ENCODE measurements at places on chromosomes 4 and X.

GRCh38 chr4:115865736-115866135 is 752.3 kb upstream of the NDST4 start:
- DNase-seq: no peak

GRCh38 chrX:2264179-2265030 is 236.4 kb downstream of the DHRSX start:
- DNase-seq: no peak

DNA sequence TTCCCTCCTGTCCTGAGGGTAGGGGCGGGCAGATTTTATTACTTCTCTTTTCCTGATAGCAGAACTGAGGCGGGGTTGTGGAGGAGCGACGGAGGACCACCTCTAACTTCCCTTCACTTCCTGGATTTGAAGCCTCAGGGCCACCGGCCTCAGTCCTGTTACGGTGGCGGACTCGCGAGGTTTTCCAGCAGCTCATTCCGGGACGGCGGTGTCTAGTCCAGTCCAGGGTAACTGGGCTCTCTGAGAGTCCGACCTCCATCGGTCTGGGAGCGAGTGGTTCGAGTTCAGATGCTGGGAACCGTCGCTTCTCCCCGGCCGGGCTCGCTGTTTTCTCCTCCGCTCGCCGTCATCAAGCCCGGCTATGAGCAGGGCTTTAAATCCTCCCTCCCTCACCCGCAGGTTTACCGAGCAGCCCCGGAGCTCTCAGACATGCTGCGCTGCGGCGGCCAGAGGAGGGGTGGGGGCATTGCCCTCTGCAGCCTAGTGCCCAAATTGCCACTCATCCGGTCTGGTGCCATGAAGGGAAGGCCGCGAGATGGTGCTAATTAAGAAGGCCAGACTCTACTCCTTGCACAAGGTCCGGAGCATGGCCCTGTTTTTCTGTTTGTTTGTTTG is 23.3 kb downstream of the HAND2 start:
- no peak for DNase-seq

DNA sequence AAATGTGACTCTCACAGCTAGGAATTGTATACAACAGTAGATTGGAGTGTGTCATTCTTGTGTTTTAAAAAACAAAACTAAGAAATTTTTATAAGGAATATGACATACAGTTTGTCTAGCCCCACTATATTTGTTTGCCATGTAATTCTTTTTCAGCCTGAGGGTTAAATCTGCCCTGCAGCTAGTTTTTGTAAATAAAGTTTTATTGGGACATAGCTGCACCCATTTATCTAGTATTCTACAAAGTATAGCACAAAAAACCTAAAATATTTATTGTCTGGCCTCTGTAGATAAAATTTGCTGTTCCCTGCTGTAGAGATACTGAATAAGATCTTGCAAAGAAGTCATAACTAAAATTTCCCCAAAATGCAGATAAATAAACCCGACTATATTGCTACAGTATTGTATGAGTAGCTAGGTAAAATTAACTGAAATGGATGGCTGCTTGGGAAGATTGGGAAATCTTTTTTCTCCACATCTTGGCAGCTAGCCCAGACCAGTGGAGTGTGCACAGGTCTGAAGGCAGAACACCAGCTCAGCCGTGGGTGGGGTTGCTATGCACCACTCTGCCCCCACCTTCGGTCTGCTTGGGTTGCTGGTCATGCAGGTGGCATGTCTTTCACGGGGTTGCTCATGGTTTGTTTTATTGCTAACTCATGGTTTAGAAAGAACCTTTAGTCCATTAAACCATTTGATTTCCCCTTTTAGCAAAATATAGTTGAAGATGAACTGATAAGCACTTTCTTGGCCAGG is 127.9 kb downstream of the KLHL8 start:
- peak; percentile 84 for DNase-seq

DNA sequence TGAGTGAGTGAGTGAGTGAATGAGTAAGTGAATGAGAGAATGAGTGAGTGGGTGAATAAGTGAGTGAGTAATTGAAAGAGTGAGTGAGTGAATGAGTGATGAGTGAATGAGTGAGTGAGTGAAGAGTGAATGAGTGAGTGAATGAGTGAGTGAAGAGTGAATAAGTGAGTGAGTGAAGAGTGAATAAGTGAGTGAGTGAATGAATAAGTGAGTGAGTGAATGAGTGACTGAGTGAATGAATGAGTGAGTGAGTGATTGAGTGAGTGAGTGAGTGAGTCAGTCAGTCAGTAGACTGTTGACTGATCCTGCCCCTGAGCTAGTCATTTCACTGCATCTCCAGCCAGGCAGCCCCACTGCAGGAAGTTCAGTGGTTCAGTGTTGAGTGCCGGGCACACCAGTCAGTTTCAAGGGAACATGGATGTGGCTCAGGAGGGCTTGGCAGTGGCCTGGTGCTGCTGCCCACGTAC is 228.4 kb upstream of the PSAPL1 start:
- DNase-seq: no peak

- peak; percentile 11 for DNase-seq
Measured at GRCh38 chr4:3715061-3715854, 50.9 kb upstream of the ADRA2C start.

GRCh38 chrX:104117759-104118158 is 5.4 kb downstream of the ZCCHC18 start:
- DNase-seq: no peak

DNA sequence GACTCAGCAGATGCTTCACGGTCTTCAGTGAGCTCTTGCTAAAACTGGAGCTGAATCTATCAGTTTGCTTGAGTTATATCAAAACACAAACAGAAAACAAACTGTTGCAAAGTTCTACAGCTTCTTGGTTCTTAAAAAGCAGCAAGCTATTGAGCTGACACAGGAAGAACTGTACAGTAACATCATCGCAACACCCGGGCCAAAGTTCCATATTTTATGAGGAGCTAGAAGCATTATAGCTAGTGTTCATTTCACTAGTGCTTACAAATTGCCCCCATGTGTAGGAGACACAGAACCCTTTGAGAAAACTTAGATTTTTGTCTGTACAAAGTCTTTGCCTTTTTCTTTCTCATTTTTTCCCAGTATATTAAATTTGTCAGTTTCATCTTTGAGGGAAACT is 17.3 kb upstream of the CSTF2 start:
- DNase-seq: no peak

GRCh38 chr4:26104056-26104685 is 190.2 kb downstream of the SMIM20 start:
- no peak for DNase-seq

DNA sequence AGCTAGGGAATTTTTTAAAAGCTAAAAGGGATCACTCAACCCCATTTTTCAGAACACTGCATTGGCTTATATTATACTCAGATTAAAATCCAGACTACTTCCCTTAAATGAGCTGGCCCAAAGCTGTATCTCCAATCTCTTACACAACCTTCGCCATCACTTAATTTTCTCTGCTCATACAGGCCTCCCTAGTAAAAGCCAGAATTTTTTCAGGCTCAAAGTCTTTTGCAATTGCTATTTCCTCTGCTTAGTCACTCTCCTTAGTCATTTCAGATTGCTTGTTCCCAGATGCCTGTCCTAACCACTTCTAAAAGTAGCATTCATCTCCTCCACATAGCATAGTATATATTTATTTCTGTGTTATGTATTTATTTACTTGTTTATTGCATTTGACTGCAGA is 1587.9 kb upstream of the ADGRL3 start:
- DNase-seq: no peak

All from right lobe of liver (tissue), 6 donors.